ENCODE measurements at places on chromosomes 2 and 18.

GRCh38 chr2:238344517-238344916 is 24.2 kb downstream of the TRAF3IP1 start:
- DNase-seq: no peak

GRCh38 chr2:7027956-7028655 is 110.9 kb downstream of the RNF144A start:
- DNase-seq: no peak

DNA sequence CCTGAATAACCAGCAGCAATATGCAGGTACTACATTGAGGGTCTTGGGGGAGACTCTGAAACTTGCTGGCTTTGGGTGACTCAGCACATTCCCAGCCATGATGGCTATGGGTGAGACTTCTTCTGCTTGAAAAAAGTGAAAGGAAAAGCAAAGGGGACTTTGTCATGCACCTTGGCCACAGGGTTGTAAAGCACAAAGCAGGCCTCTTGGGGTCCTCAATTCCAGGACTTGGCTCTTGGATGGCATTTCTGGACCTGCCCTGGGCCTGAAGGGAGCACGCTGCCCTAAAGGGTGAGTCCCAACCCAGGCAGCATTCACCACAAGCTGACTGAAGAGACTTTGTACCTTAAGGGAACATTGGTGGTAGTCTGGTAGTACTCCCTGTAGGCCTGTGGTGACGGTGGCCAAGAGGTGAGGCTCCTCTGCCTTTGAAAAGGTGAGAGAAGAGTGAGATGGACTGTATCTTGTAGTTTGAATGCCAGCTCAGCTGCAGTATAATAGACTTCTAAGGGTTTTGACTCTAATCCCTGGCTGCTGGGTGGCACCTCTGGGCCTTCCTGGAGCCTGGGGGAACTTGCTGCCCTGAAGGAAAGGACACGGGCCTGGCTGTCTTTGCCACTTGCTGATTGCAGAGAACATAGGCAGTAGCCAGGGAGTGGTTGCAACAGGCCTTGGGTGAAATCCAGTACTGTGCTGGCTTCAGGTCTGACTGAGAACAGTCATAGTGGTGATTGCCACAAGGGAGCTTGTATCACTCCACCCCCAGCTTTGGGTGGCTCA is 36.5 kb upstream of the CYTIP start:
- DNase-seq: no peak

DNA sequence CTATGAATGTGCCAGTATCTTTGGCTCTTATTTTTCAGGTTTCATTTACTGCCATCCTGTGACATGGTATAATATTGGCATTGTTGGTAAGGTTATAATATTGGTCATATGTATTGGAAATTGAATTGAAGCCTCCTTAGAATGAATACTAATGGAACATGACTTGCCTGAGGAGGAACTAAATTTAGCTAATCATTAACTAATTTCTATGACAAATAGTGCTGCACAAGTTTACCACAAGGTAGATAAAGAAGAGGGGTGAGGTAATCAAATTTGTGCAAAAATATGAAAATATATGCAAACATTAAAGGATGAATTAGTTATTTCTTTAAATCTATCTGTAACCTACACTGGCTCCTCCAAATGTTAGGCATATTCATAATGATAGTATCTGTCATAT is 43.2 kb upstream of the ORC2 start:
- DNase-seq: no peak

Data from LoVo (cell line).